ENCODE measurements at places on chromosomes 12 and 14.

GRCh38 chr12:97848051-97848450 lies 385.4 kb downstream of the RMST start:
- no peak for DNase-seq

GRCh38 chr14:99672506-99673304 lies 11.4 kb upstream of the CYP46A1 start:
- no peak for DNase-seq

GRCh38 chr14:98292191-98292590 lies 979.8 kb downstream of the BCL11B start:
- no peak for DNase-seq

- DNase-seq, result no peak
Observed at GRCh38 chr14:21096438-21096837, 2.0 kb downstream of the ZNF219 start.

DNA sequence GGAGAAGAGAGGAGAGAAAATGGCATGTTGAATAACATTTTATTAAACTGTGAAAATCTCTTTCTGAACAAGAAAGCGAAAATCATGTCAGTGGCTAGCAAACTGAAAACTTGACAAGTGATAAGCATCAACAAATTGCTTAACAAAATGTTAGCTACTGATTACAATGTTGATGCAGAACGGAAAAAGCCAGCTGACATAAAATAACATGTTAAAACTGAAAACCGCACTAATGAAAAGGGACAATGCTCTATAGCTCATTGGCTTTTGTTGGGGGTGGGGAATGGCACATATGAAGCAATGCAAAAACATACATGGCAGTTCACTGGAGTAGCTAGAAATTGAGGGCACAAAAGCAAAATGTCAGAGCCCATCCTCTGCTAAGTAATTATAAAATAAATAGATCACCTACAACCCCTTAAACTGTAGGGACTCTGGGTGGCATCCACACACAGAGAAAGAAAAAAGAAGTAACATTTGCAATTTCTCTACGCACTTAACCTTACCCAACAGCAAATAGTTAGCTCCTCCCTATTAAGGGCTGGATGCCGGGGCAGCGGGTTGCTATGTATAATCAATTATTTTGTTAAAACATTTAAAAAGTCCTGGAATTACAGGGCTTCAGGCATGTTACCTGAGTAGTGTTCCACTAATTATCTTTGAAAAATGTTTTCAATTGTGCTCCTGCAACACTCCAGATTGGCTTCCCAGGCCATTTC lies 129.2 kb upstream of the USP15 start:
- no peak for DNase-seq

GRCh38 chr14:85487215-85487614 lies 42.7 kb upstream of the FLRT2 start:
- DNase-seq, result no peak

DNA sequence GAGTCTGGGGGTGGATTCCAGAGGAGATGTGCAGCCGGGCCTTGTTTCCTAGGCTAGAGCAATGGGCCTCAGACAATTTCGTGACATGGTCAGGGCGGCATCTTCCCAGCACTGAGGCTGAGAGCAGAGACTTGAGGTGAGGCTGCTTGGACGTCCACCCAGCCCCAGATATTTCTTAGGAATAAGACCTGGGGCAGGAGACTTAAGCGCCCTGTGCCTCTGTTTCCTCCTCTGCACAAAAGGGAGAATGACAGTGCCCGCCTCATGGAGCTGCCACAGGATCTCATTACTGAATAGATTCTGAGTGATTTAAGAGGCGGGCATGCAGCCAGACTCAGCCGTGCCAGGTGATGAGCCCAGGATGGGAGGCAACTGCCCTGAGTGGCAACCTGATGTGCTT lies 297.9 kb upstream of the SFSWAP start:
- no peak for DNase-seq

- no peak for DNase-seq
Observed at GRCh38 chr12:9149372-9149771, 33.7 kb upstream of the A2M start.

GRCh38 chr12:45789025-45789424 lies 59.5 kb downstream of the ARID2 start:
- DNase-seq, result no peak

GRCh38 chr12:75212072-75212471 lies 2.4 kb upstream of the KCNC2 start:
- DNase-seq, result no peak

- DNase-seq, result no peak
Observed at GRCh38 chr14:94180655-94181271, 6.6 kb downstream of the PPP4R4 start.

GRCh38 chr14:53153702-53154112 lies 584 bp upstream of the DDHD1 start:
- no peak for DNase-seq

GRCh38 chr12:8609061-8609570 lies 3.5 kb downstream of the AICDA start:
- no peak for DNase-seq

DNA sequence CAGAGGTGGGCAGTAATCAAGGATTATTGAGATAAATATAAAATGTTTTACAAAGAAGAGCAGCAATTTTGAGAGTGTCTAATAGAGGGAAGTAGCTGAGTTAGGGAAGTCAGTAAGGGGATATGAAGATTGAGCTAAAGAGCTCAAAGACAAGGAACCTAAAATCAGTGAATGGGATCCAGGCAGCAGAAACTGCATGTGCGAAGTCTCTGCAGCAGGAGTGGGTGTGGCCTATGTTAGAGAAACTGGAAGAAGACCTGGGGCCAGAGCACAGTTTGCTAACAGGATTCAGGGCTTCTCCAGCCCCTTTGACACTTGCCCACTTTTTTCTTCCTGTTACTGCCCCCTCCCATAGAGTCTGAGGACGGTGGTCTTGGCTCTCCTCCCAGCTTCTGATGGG lies 36.3 kb upstream of the PLXNC1 start:
- DNase-seq, result no peak

- DNase-seq, result no peak
Observed at GRCh38 chr12:123513805-123514204, 19.7 kb downstream of the RILPL1 start.

- no peak for DNase-seq
Observed at GRCh38 chr14:54366736-54367735, 29.8 kb upstream of the CDKN3 start.

DNA sequence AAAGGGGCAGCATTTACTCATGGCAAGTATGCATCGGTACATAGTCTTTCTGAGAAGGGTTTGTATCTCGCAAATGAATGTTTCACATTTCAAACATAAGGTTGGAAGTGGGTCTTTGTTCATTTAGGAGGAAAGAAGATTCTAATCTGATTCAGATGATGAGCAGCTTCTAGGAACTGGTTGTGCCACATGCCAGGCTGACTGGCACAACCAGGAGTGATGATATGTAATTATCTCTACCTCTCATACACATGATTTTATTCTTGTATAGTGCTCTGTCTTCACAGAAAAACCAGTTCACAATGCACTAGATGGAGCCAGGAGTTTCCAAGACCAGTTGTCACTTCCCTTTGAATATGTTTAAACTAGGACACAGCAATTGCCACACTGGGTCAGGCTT lies 13.7 kb upstream of the BEST3 start:
- no peak for DNase-seq

DNA sequence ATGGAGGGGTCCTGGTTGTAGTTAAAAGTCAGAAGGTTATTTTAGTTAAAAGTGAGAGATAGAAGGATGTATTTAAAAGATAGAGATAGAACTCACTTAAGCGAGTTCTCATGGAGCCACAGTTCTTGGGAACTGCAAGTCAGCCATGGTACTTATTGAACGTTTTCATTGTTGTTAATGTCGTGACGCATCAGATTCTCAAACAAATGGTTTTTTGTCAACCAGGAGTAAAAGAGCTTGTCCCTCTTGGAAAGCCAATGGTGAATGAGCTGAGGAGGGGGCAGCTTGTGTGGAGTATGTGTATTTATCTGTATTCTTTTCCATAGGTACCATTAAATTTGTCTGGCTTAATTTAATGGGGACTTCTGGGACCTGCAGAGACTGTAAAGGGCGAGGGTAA lies 68.6 kb downstream of the FIGNL2 start:
- DNase-seq, result no peak

DNA sequence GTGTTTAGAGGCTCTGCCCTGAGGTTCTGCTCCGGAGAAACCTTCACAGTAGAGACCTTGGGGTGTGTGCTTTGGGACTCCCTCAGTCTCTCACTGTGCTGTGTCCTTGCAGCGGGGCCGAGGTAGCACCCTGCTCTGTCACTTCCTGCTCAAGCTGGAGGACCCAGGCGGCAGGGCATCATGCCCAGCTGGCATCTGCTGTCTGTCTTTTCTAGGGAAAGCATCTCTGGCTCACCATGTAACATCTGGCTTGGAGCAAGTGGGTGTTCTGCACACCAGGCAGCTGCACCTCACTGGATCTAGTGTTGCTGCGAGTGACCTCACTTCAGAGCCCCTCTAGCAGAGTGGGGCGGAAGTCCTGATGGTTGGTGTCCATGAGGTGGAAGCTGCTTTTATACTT lies 124.5 kb downstream of the ESRRB start:
- DNase-seq, result no peak

DNA sequence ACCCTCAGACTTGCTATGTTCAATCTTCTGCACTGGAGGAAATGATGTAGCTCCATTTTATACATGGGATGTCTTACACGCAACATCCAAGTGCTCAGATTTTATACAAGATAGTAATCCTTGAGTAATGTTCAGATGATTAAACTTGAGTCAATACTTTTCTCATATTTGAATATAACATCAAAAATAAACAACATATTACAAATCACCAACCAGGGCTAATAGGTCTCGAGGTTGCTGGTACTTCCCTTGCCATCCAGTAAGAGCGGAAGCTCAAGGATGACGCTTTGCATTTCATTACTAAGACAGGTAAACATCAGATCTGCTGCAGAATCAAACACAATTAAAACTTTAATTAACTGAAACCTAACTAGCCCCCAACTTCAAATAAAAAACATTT lies 97.3 kb downstream of the FOXN3 start:
- DNase-seq, result no peak

DNA sequence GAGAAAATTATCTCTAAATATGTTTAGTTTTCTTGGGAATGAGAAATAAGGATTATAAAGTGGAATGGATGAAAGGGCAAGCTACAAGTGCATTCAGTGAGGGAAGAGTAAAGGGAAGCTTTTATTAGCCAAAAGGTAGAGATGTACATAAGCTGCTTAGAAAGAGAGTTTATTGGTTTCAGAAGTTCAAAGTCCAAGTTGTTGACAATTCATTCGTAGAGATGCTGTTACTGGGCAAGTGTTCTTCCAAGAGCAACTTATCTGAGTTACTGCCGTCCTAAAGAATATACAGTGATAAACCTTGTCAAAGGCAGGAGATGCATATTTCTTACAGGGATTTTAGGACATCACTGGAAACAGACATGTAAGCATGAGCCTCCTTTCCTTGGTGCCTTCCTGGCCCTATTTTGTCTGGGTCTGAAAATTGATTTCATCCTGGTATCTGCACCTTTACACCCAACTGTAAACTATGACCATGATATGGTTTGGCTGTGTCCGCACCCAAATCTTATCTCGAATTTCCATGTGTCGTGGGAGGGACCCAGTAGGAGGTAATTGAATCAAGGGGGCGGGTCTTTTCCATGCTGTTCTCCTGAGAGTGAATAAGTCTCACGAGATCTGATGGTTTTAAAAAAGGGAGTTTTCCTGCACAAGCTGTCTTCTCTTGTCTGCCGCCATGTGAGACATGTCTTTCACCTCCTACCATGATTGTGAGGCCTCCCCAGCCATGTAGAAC lies 46.8 kb downstream of the TRMT5 start:
- DNase-seq, result no peak

DNA sequence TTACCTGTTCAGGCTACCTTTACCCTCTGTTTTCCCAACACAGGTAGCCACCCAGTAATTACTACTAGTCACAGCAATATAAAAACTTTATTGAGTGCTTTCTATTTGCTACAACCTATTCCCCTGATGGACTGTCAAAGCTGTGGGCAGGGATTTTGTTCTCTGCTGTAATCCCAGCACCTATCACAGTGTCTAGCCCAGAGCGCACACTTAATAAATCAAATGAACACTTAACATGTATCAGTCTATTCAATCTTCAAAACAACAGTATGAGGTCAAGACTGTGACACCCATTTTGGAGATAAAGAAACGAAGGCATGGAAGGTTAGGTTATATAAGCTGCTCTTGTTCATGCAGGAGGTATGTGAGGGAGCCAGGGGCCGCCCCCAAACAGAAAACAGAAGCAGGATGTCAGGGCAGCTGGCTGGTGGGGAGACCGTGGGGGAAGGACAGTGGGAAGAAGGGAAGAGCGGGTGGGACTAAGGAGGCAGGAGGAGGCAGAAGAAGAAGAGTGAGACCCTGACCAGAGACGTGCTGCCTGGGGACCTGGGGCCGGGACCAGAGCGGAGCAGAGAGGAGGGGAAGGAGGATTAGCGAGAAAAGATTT lies 1.7 kb downstream of the TNFRSF1A start:
- no peak for DNase-seq

DNA sequence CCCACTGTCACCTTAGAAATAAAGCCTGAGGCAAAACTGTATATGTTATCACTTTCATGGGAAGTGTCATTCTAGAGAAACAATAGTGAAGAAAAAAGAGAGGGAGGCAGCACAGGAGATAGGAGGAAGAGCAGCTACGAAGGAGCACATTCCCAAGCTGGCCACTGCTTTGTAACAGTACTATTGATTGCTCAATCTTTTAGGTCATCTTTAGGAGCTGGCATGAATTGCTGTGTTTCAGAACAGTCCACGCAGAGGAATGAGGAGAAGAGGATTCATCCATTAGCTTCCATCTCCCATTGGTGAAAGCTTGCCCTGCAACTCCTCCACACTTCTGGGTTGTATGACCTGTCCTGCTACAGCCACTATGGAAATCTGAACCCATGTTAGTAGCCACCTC lies 372.5 kb upstream of the DDHD1 start:
- no peak for DNase-seq
